CD4-positive, alpha-beta T cell treated with Interleukin-10 for 1 hour (primary cell): ENCODE measurements at places on chromosomes 1 and 21.

- DNase-seq, result no peak
Measured at GRCh38 chr21:33419538-33420123, 16.4 kb downstream of the IFNGR2 start.

DNA sequence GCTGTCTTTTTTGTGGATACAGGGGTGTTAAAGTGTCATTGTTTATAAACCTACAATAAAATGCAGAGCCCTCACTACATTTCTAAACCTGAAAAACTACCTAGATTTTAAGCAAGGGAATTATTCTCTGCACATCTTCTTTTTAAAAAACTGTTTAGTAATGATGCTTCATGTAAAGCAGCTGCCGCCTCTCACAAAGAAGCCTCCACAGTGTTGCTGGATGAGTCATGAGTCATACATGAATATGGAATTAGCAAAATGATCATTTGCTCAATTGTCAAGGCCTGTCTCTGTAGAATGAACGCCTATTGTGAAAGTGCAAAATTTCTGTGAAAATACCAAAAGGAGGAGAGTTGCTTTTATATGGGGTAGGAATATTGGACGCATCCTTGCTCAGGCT lies 259.5 kb upstream of the CHRM3 start:
- no peak for DNase-seq

GRCh38 chr1:68202239-68202832 lies 30.0 kb downstream of the WLS start:
- no peak for DNase-seq

GRCh38 chr21:26933448-26933847 lies 33.4 kb downstream of the ADAMTS5 start:
- no peak for DNase-seq

DNA sequence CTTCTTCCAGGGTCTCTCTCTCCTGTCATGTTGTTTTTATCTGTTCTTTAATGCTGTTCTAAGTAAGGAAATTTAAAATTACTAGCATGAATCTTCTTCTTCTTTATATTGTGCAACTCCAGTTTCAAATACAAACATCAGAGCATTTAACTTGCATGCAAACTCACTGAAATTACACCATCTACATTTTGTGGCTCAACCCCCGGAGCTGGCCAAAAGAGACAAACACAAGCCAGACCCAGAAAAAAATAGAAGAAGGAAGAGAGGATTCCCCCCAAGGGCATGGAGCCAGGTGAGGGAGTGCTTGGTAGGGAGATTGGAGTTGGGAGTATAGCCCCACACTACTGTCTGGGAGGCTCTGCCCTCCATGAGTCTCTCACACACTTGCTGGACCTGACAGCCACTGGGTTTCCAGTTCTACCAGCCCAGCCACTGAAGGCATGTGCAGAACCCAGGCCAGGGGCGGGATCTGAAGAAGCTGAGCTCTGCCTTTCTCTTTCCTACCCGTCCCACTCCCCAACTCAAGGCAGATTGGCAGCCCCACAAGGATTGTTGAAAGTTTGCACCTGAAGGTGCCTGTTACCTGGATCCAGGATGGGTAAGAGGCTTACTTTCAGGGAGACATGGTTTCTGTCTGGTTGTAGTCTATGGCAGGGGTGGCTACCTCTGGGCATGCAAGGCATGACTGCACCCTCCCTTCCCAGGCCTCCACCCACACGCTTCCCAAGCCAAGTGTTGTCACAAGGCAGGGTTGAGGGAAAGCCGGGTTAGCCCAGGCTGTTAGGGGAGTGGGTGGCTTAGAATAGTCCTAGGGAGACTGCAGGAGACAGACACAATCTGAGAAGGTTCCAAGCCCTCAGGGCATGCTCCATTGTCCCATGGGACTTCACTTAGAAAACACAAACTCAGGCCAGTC lies 297.2 kb downstream of the TGFB2 start:
- DNase-seq, result no peak

DNA sequence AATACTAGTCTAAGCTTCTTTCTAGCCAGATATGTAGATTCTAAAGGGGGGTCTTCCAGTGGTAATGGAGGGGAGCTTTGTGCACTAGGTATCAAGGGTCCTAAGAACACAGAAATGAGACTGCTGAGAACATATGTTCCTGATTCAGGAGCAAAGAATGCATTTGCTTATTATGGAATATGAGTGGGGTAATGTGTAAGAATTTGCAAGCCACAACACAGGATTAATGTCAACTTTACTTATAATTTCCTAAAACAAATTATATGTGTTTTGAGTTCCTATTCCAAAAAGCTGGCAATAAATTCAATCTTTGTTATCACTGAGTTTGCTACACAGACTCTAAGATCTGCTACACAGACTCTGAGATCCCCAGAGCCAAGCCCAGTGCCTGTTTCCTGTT lies 357.0 kb upstream of the PTBP2 start:
- no peak for DNase-seq

GRCh38 chr1:118039170-118039569 lies 109.6 kb downstream of the WDR3 start:
- DNase-seq, result no peak

- peak; percentile 68 for DNase-seq
Measured at GRCh38 chr1:178726087-178726517, 1.1 kb downstream of the RALGPS2 start.

DNA sequence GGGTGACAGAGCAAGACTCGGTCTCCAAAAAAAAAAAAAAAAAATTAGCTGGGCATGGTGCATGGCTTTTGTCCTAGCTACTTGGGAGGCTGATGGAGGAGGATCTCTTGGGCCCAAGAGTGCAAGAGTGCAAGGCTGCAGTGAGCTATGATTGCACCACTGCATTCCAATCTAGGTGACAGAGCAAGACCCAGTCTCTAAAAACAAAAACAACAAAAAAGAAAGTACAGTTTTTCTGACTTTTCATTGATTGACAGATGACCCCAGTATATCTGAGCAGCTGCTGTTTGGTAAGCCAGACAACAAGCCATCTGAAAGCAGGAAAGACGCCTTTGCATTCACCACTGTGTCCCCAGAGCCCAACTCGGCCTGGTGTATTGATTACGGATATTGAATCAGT lies 10.9 kb upstream of the DPT start:
- DNase-seq, result no peak

GRCh38 chr1:14970115-14970798 lies 183.3 kb upstream of the TMEM51 start:
- DNase-seq, result no peak

GRCh38 chr1:243234978-243235647 lies 20.0 kb downstream of the CEP170 start:
- no peak for DNase-seq

- no peak for DNase-seq
Measured at GRCh38 chr21:29104239-29104708, 26.2 kb upstream of the MAP3K7CL start.

DNA sequence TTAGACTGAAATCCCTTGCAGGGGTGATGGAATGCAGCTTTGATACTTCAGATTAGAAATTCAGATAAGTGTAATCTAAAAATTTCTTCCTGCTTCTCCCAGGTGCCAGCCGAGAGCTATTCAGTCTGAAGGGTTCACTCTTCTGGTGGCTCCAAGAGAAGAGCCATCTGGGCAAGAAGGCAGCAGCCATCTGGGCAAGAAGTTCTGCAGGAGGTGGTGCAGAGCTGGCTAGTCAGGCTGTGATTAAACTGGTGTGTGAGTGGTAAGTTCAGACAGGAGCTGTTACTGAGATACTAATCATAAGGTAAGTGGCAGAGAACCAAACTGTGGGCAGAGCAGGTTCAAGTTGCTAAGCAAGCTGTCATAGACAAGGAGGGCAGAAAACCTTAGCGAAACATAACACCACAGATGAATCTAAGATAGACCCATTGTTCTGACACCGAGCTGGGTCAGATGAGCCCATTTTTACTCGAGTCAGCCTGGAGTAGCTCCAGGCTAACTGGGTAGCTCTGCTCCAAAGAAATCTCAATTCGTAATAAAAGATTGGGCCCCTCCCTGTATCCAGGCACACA lies 14.4 kb upstream of the TP53BP2 start:
- DNase-seq, result no peak

DNA sequence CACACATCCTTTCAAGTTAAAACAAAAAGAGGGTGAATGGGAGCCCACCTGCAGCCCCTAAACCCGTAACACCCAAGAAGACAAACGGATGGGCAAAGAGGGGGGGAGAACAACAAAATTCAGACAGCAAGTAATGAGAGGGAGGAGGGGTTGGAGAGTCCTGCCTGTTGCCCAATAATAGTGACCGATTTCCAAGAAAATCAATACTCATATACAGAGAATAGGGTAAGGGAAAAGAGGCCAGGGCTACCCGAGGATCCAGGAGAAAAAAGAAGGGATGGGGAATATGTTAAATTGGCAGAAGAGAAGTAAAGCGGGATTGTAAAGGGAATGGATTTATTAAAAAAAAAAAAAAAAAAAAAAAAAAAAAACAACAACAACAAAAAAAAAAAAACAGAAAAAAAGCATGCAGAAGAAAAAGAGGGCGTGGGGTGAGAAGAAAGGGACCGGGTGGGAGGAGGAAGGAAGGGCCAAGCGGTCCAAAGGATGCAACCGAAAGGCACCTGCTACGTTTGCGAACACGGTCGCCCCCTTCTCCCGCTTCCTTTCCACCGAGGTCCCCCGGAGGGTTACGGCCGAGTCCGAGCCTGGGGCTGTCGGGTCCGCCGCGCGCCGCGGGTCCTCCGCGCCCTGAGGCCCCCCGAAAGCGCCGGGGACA lies 930 bp downstream of the SLC30A10 start:
- DNase-seq, result no peak

DNA sequence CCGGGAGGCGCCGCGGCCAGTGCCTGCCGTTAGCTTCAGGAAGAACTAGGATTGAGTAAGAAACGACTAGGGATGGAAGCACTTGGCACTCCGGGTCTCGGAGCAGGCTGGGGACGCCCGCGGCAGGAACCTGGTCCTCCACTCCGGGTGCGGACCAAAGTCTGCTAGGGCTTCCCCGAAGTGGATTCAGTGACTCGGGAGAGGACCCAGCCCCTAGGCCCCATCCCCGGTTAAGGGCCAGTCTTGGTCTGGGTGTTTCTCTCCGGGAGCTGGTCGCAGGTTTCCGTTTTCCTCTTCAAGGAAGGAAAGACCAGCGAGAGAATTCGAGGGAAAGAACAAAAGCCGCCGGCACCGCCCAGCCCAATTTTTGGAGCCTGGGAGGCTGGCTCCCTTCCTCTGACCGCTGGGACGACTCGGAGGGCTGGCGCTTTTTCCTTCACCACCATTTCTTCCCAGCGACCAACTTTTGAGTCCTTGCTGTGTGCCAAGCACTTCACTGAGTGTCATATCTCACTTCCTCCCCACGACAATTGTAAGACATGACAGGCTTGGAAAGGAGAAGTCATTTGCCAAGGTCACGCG lies 16.8 kb upstream of the STMN1 start:
- DNase-seq, result peak; percentile 15

DNA sequence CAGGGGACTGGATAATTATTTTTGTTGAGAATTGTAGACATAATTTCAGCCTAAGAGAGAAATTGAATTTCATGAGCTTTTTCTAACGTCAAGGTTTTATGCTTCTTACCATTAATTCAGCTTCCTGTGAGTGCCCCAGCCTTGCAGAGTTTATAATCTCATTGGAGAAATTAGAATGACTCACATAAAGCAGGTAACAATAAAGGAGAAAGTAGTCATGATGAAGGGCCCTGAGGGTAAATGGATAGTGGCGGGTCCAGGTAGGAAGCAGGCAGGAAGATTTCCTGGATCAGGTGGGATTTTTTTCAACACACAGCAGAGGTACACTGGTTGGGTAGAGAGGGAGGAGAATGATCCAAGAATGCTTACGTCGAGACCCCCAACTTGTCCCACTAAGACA lies 311.4 kb downstream of the BARHL2 start:
- DNase-seq, result no peak

GRCh38 chr1:86380257-86380861 lies 15.8 kb downstream of the ODF2L start:
- peak; percentile 62 for DNase-seq

- DNase-seq, result peak; percentile 68
Measured at GRCh38 chr1:1614204-1614953, 921 bp upstream of the MIB2 start.

DNA sequence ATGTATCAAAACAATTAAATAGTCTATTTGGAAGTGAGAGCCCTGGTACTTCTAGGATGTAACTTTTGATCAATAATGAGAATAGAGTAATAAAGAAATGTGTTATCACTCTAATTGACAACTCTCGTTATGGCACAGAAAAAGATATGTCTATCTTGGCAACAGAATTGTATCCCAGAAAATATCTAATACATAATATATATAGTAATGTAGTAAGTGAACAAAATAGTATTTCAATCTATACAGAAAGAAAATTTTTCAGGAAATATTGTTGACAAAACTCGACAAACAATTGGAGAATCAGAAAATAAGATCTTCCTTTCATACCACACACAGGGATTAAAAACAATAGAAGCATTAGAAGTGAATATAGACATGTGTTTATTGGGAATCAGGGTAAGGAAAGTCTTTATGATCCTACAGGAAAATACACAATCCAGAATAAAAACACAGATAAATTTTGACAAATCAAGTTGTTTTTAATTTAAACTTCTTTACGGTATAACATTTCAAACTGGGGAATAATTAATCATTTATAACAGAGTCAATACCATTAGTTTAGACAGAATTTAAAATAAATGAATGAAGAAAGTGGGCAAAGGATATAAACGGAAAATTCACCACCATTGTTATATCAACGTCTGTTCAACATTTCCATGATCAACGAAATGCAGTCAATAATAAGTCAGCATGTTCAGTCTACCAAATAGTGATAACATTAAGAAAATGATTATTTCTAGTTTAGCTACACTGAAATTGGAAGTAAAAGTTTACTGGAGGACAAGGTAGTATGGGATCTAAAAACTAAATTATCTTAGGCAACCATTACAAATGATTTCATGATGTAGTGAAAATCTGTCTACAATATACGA lies 1526.5 kb upstream of the TPTE start:
- DNase-seq, result no peak

DNA sequence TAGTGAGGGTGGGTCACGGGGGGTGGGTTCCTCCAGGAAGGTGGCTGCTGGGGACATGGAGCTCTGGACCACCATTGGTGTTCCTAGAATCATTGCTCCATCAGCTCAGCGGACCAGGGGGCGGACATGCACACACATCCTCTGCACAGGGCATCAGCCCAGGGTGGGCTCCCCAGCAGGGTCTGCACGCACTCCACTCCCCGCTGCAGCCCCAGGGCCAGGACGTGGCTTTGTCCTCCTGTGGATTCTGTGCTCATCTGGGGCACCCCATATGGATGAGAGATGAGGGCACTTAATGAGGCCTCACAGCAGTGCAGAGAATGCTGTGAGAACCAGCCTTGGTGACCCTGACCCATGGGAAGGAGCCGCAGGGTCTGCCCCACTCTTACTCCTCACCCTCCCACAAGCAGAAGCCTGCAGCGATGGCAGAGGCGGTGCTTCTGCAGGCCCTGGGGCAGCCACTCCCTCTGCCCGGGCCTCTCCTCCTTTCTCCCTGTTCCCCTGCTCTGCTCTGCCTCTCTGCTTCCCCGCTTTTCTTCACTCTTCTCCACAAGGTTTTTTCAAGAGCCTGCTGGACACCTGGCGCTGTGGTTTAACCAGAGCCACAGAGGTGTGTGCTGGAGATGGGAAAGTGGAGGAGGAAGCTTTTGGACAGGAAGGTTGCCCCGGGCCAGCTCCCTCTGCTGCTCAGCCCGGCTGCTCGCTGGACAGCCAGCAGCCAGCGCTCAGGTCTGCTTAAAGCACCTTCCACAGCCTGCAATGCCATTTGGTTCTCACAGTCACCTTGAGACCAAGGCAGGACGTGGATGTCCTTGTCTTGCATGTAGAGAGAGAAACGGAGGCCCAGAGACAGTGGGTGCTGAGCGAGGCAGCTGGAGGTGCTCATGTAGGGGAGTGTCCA lies 26.3 kb upstream of the PCBP3 start:
- DNase-seq, result no peak
